Common myeloid progenitor, CD34-positive (primary cell): ENCODE measurements at places on chromosomes 7 and 10.

DNA sequence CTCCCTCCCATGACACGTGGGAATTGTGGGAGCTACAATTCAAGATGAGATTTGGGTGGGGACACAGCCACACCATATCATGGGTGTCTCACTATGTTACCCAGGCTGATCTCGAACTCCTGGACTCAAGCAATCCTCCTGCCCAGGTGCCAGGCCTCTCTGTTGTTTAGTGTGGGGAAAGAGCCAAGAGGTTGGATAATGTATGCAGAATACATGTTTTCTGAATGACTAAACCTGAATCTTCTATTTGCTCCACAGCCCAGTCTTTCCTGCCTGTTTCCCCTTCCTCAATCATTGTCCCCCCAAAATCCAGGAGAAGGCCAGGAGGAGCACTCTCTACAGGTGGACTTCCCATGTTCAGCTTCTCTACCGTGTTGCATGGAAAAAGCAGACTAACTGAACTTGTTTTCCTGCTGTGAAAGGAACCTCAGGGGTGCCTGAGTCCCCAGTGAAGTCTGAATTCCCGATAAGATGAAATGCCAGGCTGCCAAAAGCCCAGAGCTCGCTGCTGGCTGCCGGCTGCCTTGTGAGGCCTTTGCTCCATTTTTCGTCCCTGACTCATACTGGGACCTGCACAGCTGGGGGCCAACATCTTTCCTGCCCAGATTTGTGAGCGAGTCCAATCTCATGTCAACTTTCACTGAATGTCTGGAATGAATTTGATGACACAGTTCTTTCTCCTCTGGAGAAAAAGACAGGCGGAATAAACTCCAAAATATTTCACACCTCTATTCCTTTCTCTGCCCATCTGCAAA is 588.0 kb downstream of the CALN1 start:
- DNase-seq: no peak

GRCh38 chr10:21895932-21896331 is 107.6 kb downstream of the DNAJC1 start:
- no peak for DNase-seq

DNA sequence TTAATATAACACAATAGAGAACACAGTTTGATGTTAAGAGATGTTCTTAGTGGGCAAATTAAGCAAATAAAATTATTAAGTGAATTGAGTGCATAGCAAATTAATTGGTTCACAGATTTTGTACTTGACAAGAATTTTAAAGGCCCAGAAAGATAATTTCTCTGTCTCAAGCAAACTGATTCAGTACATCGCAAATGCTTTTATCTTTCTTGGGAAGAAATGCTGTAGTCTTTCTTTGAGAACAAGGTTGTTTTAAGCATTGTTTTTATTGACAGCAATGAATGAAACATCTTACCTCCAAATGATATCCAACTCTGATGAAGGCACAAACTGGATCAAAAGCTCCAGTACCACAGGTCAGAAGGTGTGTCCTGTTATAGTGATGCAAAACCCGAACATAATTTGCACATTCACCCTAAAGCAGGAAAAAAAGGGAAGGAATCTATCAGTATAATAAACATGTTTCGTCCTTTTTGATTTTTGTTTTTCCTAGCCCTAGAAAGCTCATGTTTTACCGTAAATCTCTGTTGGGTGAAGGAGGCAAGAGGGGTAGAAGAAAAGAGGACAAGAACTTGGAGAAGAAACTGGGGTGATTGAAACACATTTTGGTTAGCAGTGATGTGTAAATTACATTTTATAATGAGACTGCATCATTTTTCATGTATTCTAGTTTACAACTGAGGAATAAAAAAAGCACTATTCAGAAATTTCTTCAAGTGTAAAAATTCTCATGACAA is 182.6 kb downstream of the SEMA3E start:
- DNase-seq: no peak

- DNase-seq: no peak
Observed at GRCh38 chr7:123665157-123665556, 9.5 kb downstream of the LMOD2 start.

DNA sequence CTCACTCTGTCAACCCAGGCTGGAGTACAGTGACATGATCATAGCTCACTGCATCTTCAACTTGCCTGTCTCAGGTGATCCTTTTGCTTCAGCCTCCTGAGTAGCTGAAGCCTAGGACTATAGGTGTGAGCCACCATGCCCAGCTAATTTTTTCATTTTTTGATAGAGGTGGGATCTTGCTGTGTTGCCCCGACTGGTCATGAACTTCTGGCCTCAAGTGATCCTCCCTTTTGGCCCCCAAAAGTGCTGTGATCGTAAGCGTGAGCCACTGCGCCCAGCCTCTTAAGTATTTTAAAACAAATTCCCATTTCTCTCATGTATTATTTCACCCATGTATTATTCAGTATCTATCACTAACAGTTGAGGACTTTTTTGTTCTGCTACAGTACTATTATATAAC is 43.5 kb downstream of the KMT2E start:
- no peak for DNase-seq

DNA sequence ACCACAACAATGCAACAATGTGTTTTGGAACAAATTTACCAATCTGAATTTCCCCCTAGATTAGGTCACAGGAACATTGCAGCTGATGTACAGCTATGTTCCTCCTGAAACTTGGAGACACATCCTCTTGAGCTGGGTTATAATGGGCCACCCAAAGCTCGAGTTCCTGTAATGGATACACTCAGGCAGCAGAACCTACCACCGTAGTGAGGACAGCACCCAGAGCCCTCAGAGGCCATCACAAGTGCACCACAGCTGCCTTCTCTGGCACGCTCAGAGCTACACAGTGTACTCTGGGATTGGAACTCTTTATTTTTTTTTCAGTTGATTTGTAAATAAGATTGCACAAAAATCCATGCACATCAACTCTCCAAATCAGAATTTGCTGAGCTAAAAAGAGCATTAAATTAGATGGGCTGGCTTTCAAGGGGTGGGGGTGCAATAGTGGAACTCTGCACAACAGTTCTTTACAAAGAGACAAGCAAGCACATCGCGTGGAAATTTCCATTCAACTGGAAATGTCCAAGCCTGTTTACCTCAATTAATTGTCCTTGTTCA is 56.7 kb downstream of the EGFR start:
- no peak for DNase-seq

GRCh38 chr7:138021889-138022288 is 20.0 kb upstream of the CREB3L2 start:
- DNase-seq: no peak

DNA sequence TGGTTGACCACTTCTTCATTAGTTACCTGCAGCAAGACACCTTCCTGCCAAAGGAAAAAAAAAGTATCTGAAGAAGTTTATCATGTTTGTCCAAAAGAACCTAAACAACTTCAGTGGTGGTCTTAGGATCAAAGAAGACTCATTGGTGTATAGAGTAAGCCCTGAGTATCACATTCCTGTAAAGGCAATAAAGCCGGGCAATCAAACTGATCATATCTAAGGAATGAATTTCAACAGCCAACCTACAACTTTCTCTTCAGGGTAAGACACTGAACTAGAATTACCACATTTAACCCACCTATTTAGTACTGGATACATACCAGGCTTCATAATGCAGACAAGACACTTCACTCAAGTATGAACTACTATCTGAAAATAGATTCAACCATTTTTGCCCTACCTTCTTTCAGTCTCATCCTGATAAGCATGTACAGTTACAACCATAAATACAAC is 10.1 kb downstream of the HNRNPA2B1 start:
- DNase-seq: no peak

DNA sequence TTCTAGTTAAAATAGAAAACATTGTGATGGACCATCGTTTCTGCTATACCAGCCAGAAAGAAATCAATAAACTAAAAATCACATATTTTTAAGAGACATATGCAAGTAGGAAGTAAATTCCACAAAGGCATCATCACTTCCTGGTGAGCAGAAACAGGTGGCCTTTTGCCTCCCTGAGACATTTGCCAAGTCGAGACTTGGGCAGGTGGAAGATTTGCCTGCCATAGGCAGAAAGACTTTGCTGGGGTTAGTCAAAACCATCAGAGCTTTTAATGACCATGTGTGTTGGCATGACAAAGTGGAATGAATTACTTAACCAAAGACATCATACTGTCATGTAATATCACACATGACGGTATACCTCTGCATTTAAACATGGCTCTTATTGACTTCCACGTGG is 66.0 kb upstream of the FGL2 start:
- no peak for DNase-seq

GRCh38 chr7:138871065-138871813 is 73.2 kb upstream of the ATP6V0A4 start:
- DNase-seq: no peak

- no peak for DNase-seq
Observed at GRCh38 chr10:43211030-43211429, 55.8 kb downstream of the RASGEF1A start.

- DNase-seq: no peak
Observed at GRCh38 chr10:90732581-90732980, 125.3 kb downstream of the HTR7 start.

DNA sequence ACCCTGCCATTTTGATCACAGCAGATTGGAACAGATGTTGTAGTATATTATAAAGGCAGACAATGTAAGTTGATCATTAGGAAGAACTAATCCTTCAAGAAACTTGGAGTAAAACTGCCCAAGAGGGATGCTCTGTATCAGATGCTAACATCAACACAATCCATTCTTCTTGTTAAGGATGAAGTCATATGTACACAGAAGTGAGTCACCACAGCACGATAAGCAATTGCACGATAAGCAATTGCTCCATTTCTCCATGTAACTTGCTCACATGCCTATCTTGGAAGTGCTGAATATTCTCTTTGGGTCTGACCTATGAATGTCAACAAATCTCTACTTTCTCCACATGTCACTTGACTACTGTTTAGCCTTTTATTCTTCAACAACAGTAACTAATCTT is 41.5 kb upstream of the DMTF1 start:
- no peak for DNase-seq

- DNase-seq: no peak
Observed at GRCh38 chr7:2012044-2012900, 220.5 kb downstream of the MAD1L1 start.

DNA sequence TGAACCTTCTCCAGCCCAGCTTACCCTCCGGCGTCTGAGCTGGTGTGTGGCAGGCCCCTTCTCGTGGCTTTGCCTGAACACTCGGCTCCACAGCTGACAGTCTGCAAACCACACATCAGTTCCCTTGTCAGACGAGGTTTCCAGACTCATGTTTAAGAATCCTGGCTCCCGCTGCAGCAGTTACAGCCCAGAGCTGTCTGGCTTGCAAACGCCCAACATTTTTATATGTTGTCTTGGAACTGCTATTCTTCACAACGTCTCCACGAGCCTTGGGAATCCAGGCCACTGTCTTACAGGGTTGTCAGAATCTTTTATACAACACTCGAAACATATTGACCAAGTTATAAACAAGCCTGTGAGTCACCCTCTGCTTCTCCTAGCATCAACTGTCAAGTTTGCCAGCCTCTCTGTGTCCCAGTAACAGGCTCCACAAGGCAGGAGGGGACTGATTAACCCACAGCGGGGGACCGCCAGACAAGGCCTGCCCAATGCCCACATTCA is 68.1 kb downstream of the TNS3 start:
- peak; percentile 89 for DNase-seq

DNA sequence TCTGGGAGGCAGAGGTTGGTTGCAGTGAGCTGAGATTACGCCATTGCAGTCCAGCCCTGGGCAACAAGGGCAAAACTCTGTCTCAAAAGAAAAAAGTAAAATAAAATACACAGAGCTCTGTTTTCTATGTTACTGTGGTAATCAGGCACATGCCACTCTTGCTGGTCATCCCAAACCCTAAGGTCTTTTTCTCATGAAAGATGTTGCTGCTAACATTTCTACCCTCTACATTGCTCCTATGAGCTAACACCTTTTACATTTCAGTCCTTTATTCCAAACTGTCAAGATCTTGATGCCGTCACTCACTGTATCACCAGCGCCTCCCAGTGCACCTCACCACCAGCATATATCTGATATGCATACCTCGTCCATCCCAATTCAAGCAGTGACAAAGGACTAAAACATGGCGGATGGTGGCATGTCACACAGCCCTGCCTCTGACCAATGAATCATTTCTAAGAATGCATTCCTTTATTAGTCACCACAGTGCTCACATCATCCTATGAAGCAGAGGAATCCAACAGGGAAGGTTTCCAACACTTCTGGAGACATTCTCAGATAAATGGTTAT is 4.3 kb downstream of the DAGLB start:
- no peak for DNase-seq

- DNase-seq: no peak
Observed at GRCh38 chr10:101485681-101486554, 102.1 kb downstream of the POLL start.

- no peak for DNase-seq
Observed at GRCh38 chr7:34357068-34357467, 300.9 kb upstream of the NPSR1 start.

- DNase-seq: no peak
Observed at GRCh38 chr10:69438536-69439349, 12.5 kb upstream of the TSPAN15 start.

DNA sequence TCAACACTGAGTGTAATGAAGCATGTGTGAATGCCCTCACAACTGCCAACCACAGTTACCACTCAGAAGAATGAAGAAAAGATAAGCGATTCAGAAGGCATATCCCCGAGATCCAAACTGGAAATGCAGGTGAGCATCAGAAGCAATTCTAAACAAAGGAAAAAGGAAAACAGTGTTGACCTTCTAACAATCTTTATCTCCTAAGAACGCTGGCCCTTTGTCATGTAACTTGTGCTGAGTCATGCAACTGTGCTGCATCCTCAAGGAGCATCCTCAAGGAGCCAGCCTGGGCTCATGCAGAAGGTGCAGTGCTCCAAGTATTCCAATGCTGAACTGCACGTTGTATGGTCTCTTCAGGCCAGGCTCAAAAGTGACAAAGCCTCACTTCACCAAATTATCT is 30.6 kb downstream of the SEC61G start:
- DNase-seq: no peak
